ENCODE measurements at places on chromosomes 12 and 14.
A peak's percentile ranks its signal among the peaks of the same experiment; 100 is the strongest.

GRCh38 chr12:124356221-124356620, 61.3 kb downstream of the RFLNA start:
- no peak overlapping the region for H3K27ac ChIP-seq
- H3K36me3 ChIP-seq: peaks cover 46% of the 10 kb centered on the region
- H3K4me3 ChIP-seq: no peak overlapping the region
- no peaks in the 10 kb centered on the region for H3K27me3 ChIP-seq
- no peak for DNase-seq

DNA sequence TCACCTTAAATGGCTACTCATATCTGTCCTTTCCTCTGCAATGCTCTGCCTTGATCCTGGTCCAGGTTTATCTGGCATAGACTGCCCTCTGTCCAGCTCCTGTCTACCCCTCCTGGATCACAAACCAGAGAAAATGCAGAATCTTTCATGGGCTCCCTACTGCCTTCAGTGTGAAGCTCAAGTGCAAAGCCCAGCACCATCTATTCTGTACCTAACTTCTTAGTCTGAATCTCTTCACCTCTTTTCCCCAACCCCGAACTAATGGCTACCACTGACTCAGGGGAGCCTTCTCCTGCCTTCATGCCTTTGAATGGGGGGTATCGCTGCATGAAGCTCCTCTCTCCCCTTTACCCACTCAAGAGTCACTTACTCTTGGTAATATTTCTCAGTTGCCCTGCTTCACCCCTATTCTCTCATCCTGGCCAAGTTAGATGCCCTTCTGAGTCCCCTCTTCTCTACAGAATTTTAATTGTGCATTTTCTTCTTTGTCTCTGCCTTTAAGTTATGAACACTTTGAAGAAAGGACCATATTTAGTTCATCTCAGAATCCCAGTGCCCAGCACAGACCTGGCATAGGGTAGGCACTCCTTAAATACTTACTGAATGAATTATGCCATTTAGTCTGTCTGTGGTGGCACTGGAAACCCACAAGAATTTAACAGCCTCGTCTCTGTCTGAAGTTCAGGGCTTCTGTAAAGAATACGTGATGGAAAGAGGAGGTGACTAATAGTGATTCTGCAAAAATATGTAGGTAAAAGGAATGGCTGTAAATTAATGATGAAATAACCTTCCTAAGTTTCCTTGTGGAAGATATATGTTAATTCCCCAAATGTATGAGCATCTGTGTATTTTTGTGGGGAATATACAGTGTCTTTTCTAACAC, 191.3 kb upstream of the AMIGO2 start:
- no peak overlapping the region for H3K4me3 ChIP-seq
- H3K27ac ChIP-seq: no peak overlapping the region
- DNase-seq: no peak

DNA sequence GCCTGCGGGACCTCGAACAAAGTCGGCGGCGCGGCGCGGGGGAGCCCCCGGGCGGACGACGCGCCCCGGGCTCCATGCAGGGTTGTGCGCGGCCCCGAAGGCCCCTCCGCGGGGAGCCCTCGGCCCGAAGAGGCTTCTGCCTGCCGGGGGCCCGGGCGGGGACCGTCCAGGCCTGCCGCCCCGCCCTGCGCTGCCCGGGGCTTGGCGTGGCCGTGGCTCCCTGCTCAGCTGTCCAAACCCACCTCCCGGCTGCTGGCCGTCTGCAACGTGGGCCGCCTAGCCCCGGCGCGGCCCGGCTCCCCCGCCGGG, 670 bp downstream of the DYRK2 start:
- no peaks in the 10 kb centered on the region for H3K27me3 ChIP-seq
- no peaks in the 10 kb centered on the region for H3K36me3 ChIP-seq
- peaks cover 4% of the 10 kb centered on the region for H3K4me1 ChIP-seq
- peak overlapping the region; percentile 98 for H3K4me3 ChIP-seq
- no peak for DNase-seq

GRCh38 chr14:104200106-104200505, 61.7 kb downstream of the KIF26A start:
- no peaks in the 10 kb centered on the region for H3K36me3 ChIP-seq
- DNase-seq: no peak
- H3K4me1 ChIP-seq: no peaks in the 10 kb centered on the region

- no peaks in the 10 kb centered on the region for H3K27me3 ChIP-seq
- no peak overlapping the region for H3K4me3 ChIP-seq
- peaks cover 7% of the 10 kb centered on the region for H3K36me3 ChIP-seq
- no peak for DNase-seq
Measured at GRCh38 chr14:88614218-88614907, 51.5 kb downstream of the ZC3H14 start.

GRCh38 chr12:6735448-6736191, 11.8 kb downstream of the COPS7A start:
- no peak overlapping the region for H3K4me3 ChIP-seq
- no peak for DNase-seq
- no peaks in the 10 kb centered on the region for H3K4me1 ChIP-seq
- H3K27me3 ChIP-seq: no peaks in the 10 kb centered on the region

GRCh38 chr14:32785585-32785984, 153.1 kb upstream of the NPAS3 start:
- no peak overlapping the region for H3K4me3 ChIP-seq
- H3K27ac ChIP-seq: no peak overlapping the region
- no peak for DNase-seq
- no peaks in the 10 kb centered on the region for H3K36me3 ChIP-seq
- H3K27me3 ChIP-seq: no peaks in the 10 kb centered on the region
- H3K4me1 ChIP-seq: no peaks in the 10 kb centered on the region

DNA sequence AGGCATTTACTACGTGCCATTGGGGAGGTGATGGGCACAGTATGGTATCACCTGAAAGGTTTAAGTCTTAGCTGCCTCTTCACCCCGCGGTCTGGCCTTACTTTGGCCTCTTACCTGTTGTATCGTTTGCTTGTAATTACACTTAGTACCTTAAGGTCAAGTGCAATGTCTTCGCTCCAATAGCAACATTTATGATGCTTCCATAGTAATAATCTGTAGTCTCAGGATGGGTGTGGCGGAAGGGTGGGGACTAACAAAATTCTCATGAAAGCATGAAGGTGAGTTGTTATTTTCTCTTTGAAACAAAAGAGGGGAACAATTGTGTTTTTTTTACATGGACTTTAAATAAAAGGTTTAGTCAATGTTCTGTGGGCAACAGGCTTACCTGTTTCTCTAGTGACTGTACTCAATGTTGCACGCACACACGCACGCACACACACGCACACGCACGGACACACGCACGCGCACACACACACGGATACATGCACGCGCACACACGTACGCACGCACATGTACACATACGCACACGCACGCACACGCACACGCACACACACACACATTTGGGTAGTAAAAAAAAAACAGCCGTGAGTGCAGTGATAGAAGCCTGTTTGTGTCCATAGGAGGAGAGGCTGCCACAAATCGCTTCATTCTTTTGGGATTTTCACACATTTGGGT, 91.4 kb downstream of the DNAH10 start:
- no peaks in the 10 kb centered on the region for H3K27me3 ChIP-seq
- H3K4me3 ChIP-seq: no peak overlapping the region
- H3K4me1 ChIP-seq: no peaks in the 10 kb centered on the region
- no peaks in the 10 kb centered on the region for H3K36me3 ChIP-seq

DNA sequence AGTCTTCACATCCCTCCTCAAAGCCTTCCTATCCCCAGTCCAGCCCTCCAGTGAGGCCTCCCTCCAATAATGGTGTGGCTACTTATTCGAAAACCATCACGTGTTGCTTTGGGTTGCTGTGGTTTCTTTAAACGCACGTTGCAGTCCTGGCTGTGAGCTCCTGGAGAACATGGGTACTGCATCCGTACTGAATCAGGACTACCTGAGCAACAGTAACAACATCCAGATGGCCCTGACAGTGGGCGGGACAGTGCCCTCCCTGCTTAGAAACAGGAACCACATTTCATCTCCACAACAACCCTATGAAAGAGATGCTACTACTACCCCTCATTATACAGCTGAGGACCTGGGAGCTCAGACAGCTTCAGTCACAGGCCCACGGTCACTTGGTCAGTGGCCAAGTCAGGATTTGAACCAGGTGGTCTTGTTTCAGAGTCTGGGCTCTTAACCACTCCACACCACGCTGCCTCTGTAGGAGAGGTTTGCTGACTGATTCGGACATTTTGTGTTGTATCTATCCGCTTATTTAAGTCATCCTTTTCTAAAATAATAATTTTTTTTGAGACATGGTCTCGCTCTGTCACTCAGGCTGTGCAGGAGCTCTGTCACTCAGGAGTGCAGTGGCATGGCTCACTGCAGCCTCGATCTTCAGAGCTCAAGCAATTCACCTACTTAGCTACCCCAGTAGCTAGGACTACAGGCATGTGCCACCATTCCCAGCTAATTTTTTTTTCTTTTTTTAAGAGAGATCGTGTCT, 104.8 kb downstream of the DPF3 start:
- H3K4me3 ChIP-seq: no peak overlapping the region
- H3K27me3 ChIP-seq: no peaks in the 10 kb centered on the region
- no peaks in the 10 kb centered on the region for H3K36me3 ChIP-seq
- H3K4me1 ChIP-seq: no peaks in the 10 kb centered on the region
- DNase-seq: no peak
- H3K27ac ChIP-seq: no peak overlapping the region

DNA sequence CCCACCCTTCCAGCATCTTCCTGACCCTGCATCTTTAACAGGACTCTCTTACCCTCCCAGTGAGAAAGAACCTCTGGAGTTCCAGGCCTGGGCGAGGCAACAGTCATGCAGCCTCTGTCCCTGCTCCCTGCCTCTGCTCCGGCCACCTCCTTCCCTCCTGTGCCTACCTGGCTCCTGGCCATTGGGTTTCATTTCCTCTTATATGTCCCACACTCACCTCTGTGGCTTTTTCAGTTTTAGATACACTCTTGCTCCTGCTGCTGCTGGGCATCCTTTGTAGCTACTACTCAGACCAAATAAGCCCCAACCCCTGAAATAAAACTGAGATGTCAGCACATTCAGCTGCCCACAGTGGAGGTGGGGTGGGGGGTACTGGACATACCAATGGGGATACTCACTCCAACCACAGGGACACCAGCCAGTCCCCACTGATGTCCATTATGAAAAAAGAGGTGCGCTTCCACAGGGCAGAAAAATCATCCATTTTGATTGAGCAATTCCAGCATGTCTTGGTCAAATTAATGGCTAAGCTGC, 99.1 kb upstream of the NRXN3 start:
- no peak for DNase-seq
- no peaks in the 10 kb centered on the region for H3K4me1 ChIP-seq
- no peaks in the 10 kb centered on the region for H3K27me3 ChIP-seq

DNA sequence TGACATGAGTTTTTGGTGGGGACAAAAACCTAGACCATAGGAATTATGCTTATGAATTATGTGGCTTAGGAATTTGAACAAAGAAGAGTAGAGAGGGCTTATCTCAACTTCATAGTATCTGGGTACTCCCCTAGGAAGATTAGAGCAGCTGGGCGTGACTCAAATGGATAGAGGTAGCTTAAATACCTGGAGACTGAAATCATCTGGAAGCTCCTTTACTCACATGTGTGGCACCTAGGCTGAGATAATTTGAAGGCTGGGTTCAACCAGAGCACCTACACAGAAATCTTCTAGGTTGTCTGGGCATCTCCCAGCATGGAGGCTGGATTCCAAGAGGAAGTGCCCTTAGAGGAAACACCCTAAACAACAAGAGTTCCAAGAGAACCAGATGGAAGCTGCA, 393.9 kb downstream of the ADAMTS20 start:
- H3K27me3 ChIP-seq: no peaks in the 10 kb centered on the region
- no peak overlapping the region for H3K4me3 ChIP-seq
- H3K36me3 ChIP-seq: no peaks in the 10 kb centered on the region
- H3K4me1 ChIP-seq: no peaks in the 10 kb centered on the region
- no peak for DNase-seq

GRCh38 chr12:91417650-91418049, 235.0 kb upstream of the DCN start:
- no peak overlapping the region for H3K27ac ChIP-seq
- H3K4me1 ChIP-seq: no peaks in the 10 kb centered on the region
- H3K36me3 ChIP-seq: no peaks in the 10 kb centered on the region
- no peak overlapping the region for H3K4me3 ChIP-seq
- no peak for DNase-seq
- no peaks in the 10 kb centered on the region for H3K27me3 ChIP-seq

- no peaks in the 10 kb centered on the region for H3K27me3 ChIP-seq
- H3K4me3 ChIP-seq: no peak overlapping the region
Measured at GRCh38 chr12:87311206-87311605, 718.0 kb downstream of the C12orf50 start.

DNA sequence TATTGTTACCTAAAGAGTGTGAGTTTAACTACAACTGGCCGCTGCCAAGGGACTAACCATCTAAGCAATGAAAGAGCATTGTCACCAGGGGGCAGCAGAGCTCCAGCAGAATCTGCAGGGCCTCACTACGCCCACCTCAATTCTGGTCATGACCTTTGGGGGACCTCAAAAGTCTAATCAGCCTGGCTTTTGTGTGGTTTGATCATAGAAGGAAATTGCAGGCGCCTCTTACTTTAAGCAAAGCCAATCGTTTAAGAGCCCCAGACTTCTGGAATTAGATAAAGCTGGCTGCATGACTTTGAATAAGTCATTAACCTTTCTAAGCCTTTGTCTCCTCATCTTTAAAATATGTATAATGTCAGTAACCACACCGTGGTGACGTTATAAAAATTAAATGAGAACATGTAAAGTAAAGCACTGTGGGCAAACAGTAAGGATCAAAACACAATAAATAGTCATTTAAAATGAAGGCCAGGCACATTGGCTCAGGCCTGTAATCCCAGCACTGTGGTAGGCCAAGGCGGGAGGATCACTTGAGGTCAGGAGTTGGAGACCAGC, 58.6 kb downstream of the TBX3 start:
- no peaks in the 10 kb centered on the region for H3K36me3 ChIP-seq
- H3K4me3 ChIP-seq: no peak overlapping the region
- H3K4me1 ChIP-seq: no peaks in the 10 kb centered on the region
- DNase-seq: peak; percentile 71

DNA sequence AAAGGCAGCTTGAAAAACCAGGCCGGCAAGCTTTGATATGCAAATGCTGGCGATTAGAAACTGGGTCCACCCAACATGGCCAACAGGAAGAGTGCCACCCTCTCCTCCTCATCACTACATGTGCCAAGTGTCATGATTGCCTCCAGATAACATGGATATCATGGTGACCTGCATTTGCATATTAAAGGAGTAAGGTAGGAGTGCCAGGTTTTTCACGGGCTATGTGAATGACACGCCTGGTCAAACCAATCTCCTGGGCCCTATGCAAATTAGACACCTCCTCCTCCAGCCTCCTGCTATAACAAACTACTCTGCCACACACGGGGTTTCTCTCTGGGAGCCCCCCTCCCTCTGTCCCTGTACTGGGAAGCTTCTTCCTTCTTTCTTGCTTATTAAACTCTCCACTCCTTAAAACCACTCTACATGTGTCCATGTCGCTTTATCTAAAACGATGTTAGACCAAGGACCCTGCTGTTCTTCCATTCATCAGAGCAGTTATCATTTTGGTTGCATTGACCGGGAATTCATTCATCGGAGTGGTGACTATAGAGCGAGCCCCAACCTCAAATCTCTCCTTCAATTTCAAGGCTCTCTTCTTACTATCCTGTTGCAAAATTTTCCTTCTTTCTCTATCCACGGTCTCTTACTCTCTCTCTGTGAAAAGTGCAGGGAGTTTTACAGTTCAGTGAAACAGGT, 27.5 kb downstream of the APOBEC1 start:
- H3K36me3 ChIP-seq: no peaks in the 10 kb centered on the region
- no peak overlapping the region for H3K27ac ChIP-seq
- peak overlapping the region; percentile 10 for H3K4me3 ChIP-seq
- no peaks in the 10 kb centered on the region for H3K27me3 ChIP-seq

Measured in iPS DF 6.9 (cell line).